ENCODE measurements at places on chromosomes 16 and 17.

GRCh38 chr17:15109608-15110007 is 155.5 kb downstream of the PMP22 start:
- no peak for DNase-seq

- no peak for DNase-seq
Measured at GRCh38 chr17:1362065-1362848, 37.8 kb downstream of the YWHAE start.

DNA sequence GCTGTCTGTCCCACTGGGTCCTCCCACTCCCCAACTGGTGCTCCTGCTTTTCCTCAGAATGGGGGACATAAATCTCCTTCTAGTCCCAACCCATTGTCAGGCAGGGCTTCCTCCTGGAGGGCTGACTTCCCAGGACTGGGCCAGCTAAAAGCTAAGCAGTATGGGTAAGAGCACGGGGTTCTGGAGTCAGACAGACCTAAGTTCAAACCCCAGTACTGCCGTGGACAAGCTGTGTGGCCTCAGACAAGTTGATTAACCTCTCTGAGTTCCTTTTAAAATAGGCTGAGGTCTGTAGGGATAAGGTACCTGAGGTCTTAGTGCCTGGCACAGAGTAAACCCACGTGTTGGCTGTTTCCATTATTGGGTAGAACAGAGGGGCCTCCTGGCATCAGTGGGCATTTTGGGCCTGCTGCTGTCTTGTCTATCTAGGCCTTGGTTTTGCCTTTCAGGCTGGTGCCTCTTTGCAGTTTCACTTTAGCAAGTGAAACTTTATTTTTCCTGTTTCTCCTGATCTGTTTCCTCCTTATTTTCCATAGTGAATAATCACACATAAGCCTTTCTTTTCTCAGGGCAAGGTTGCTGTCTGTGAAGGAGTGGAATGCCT is 114.6 kb downstream of the PRKCB start:
- no peak for DNase-seq

- DNase-seq = no peak
Measured at GRCh38 chr16:7231762-7232161, 100.9 kb upstream of the RBFOX1 start.

DNA sequence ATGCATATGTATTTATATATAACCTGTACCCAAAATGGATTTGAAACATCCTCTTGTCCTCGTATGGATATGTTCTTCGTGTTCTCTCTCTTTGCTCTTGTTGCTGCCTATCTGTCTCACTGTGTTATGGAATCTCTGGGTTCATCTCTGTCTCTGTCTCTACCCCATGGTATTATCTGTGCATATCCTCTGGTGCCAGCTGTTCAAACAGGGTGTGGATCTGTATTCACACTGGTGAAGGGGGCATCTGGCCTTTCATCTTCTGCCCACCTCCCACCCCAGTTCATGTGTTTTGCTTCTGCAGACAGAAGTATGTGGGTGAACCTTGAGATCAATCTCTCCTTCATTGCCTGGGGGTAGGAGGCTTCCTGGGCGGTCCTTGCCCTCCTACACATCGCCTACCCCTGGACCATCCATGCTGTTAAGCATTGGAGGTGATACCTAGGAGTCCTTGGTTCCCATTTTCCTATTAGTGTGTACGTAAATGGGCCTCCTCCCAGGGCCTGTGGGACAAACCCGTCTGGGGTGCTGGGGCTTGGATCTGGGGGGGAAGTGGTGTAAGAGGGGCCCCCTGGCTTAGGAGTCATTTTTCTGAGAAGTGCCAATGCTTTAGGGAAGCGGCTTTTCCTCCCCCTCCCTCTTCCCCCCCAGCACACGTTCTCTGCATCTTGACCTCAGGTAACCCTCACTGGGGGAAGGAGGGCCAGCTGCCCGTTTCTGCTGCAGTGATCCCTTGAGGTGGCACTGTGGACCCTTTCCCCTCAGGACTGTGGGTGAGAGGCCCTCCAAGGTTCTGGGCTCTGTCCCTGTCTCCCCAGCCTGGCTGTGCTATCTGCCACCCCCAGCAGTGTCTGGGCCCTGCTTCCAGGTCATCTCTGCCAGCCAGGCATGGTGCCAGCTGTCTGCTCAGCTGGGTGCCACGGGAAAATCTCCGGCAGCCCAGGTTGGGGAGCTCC is 21.1 kb downstream of the RARA start:
- DNase-seq = no peak
